ENCODE measurements at places on chromosomes 6 and 20.

DNA sequence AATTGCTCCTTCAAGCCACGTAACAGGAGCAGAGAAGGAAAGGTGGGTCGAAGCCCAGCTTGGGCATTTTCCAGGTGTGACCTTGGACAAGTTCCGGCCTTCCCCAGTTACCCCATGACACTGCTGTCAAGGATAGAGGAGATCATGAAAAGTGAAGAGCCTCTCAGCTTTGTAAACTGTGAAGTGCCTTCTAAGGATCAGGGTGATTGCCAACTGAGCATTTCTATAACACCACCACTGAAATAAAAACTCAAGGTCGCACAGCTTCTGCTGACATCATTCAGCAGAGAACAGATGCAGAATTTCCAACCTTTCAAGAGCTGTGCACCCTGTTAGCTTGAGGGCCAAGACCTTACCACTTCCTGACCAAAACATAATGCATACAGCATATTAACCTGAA is 24.0 kb upstream of the ZMYND8 start:
- no peak for DNase-seq

GRCh38 chr20:11492386-11492785 is 425.3 kb upstream of the BTBD3 start:
- no peak for DNase-seq

DNA sequence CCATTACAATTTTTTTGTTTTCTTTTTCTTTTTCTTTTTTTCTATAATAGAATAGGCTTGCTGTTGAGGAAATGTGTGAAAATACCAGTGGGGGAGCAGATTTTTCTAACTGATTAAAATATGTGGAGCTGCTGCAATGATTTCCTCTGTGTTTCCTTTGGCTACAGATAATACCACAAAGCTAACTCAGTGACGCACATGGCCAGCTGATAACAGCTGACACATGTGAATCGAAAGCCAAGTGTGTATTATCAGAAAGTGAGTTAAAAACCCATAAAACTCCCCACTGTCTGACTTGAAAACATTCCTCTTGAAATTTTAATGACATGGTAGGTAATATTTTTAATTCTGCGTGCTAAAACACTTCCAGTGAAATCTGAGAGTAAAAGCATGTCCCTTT is 70.8 kb upstream of the AHI1 start:
- no peak for DNase-seq

GRCh38 chr6:32375739-32376529 is 4.2 kb upstream of the TSBP1 start:
- DNase-seq, result peak; percentile 4

GRCh38 chr6:82144852-82145340 is 102.6 kb downstream of the IBTK start:
- peak; percentile 30 for DNase-seq

GRCh38 chr6:63793465-63794137 is 158.0 kb downstream of the PHF3 start:
- DNase-seq, result no peak

- DNase-seq, result no peak
These were observed 3.0 kb downstream of the DNPH1 start for GRCh38 chr6:43226192-43226851.

DNA sequence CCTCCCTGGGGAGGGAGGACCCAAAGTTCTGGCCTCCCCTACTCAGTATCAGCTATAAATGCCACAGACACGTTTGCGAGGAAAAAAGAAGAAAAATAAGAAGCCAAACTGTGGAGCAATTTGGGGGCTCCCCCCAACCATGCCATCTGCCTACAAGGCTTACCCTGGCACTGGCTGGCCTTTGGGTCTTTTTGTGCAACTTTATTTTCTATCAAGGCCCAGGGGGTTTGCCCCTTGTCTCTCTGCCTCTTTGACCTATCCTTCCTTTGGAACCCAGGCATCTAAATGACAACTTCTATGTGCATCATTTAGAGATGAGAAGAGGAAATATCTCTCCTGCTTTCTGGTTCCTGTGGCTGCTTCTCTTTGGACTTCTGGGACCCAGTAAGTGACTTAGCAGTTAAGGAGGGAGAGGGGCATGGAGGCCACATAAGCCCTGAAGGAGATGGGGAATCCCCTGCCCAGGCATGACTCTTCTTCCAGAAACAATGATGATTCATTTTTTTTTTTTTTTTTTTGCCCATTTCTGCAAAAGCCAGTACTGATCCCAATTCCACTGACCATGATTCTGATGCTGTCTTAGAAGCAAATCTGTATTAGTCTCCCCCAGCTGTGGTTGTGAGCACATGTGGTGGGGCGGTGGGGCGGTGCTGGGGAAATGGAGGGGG is at the start of gene MUC22:
TSS of gene MUC22 (plus strand) at position 82 of the 668 bp plus-strand sequence. CDS start at position 315, 233 bp downstream.
- no peak for DNase-seq

- DNase-seq, result no peak
These were observed 8.4 kb downstream of the MAPK13 start for GRCh38 chr6:36138667-36139066.

- DNase-seq, result no peak
These were observed 23.4 kb upstream of the KCNG1 start for GRCh38 chr20:51046021-51046985.

- no peak for DNase-seq
These were observed 177.1 kb upstream of the ARID1B start for GRCh38 chr6:156599978-156600590.

- DNase-seq, result peak; percentile 42
These were observed 4.5 kb upstream of the SERINC1 start for GRCh38 chr6:122476131-122476530.

GRCh38 chr20:53555081-53555480 is 38.6 kb downstream of the ZNF217 start:
- no peak for DNase-seq

- no peak for DNase-seq
These were observed 220.7 kb upstream of the CITED2 start for GRCh38 chr6:139595183-139595582.

DNA sequence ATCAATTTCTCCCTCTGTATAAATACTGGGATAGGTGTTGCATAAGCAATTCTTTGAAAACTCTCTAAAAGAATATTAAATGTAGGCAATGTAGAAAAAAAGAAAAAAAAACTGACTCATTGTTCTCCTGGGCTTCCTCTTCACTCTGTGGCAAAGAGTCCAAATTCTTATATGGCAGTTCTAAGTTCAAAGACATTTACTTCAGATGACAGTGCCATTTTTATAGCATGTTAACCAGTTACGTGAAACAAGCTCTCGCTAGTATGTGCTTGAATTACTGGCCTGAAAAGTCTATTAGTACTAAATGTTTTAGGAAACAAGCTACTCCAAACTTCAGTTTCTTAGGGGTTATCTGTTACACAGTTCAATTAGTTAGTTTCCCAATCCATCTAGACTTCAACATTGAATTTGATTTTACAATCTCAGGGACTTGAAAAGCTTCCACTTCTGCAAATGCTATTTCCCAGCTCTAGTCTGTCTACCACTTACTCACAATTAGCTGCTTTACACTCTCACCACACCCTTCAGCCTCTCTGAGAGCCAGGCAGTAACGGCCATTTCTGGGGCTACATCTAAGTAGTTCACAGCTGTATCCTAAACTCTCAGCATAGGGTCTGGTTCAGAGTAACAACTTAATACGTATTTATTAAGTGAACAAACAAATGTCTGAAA is 100.4 kb downstream of the OGFRL1 start:
- DNase-seq, result no peak

DNA sequence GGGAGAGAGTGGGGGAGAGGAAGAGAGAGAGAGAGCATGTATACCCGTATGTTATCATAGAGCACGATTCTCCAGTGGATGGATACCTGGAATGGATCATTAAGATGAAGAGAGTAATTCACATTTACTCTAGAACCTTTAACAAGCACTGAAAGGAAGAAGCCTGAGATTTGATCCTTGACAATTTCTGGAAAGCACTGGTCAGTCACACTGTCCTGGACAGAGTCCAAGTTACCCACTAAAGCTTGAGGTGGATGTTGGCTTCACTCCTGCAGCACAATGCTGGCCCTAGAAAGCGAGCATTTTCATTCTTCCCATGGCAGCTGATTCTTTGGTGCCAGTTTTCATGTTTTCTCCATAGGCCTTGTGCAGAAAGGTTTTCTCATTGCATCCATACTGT is 25.6 kb downstream of the NFYA start:
- no peak for DNase-seq

- DNase-seq, result no peak
These were observed 398.9 kb upstream of the SULF2 start for GRCh38 chr20:48184229-48184628.

DNA sequence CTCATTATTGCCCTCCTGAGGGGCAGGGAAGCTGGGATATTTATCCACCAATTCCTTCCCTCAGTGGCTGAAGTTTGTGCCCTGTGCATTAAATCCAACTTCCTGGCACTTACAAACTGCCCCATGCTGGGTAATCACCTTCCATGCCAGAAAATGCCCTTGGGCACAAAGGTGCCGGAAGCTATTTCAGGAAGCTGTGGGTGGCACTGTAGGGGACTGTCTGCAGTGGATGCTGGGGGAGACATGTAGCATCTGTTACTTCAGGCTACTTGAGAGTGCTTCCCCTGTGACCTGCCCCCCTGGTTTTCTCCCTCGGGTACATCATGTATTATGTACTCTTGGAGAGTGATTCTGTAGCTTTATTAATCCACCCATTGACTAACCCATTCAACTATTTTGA is 24.7 kb upstream of the RALGAPA2 start:
- peak; percentile 72 for DNase-seq

DNA sequence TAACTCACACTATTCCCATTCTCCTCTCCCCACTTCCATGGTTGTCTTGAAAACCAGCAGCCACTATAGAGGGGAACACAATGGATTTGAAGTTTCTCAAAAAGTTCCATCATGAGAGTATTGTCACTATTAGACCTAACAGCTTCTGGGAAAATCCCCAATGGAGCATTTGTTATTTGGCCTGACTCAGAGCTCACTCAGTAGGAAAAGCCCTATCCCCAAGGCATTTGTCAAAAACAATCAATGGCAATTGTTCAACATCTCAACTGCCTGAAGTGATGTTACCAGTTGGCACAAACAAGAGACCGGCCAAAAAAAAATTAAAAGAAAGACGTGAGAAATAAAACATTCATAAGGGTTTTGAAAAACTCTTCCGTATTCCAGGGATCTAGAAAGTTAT is 98.8 kb downstream of the MYLK4 start:
- DNase-seq, result no peak

- DNase-seq, result no peak
These were observed 47.2 kb downstream of the KCNS1 start for GRCh38 chr20:45053430-45054351.

DNA sequence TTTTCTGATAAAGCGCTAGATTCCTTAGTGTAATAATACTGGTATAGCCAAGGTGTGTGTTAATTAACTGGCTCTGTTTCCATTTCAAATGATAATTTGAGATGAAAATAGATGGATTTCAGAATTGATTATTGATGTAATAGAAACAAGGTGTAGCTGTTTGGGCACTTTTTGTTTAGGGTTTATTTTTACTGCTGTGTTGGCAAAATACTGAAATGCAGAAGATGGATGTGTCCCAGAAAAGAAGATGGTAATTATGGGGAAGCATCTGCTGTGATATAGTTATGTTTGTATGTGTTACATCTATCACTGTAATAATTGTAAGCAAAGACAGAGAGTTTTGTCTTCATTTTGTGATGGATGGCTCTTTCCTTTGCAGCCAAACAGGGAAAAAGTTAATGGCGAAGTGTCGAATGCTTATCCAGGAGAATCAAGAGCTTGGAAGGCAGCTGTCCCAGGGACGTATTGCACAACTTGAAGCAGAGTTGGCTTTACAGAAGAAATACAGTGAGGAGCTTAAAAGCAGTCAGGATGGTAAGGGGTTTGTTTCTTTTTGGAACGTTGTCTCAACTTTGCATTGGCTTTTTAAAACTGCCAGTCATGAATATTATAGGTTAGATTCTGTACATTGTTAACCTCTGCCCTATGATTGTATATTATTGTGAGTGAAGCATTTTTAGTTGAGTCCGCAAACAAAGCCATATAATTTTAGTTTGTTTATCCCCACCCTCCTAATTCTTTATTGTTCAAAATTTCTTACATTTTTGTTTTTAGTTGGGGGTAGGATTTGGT is 8.6 kb upstream of the ACAT2 start:
- DNase-seq, result no peak

GRCh38 chr20:59912609-59913008 is 20.8 kb downstream of the SYCP2 start:
- DNase-seq, result peak; percentile 45

DNA sequence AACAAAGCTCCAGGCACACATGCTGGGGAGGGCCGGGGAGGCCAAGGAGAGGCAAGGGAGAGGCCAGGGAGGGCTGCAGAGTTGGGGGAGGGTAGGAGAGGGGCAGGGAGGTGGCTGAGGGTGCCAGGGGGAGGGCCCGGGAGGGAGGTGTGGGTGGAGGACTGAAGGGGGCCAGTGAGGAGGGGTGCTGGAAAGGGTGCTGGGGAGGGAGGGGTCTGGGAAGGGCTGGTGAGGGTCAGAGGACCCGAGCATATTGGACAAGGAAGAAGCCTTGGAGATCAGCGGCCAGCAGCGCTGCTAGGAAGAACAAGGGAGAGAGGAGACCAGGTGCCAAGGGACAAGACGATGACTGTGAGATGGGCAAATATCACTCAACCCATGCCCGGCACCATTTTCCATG is 49.7 kb upstream of the GPR31 start:
- no peak for DNase-seq

DNA sequence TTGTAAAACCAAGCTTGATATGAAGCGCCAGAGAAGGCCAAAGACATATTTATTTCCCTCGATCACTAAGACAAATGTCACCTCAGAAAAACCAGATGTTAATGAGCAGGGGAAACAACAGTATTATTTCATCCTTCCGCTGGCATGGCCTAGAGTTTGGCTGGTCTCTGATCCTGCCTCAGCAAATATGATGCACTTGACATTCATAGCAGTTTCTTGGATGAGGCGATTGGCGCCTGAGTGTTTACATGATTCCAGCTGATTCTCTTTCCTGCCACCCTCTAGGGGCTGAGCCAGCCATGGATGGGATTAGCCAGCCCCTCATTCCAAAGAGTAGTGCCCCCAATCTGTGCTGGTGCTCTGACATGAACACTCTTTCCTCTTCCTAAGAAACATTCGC is 67.9 kb downstream of the STMND1 start:
- no peak for DNase-seq

GRCh38 chr6:4384656-4385055 is 249.3 kb upstream of the ECI2 start:
- DNase-seq, result no peak

DNA sequence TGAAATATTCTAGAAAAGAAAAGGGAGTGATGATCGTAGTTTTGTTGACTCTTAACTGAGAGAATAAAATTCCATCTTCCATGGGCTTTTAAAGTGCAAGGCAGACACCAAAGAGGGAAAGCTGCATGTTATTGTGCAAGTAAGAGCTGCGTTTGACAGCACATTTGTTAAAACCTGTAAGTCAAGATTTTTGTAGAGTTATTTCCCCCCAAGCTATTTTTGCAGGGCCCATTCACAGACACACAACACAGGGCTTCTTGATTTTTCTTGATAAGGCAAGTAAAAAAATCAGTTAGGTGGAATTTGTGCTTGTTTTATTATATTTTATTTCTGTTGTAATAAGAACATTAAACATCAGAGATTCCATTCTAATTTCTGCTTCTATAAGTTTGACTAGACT is 13.8 kb downstream of the CFAP206 start:
- no peak for DNase-seq

GRCh38 chr6:98831057-98831958 is 3.1 kb upstream of the POU3F2 start:
- no peak for DNase-seq

- DNase-seq, result no peak
These were observed 45.2 kb downstream of the OSTM1 start for GRCh38 chr6:108029226-108029921.

All from NB4 (cell line).